ENCODE measurements at places on chromosomes 1 and 21.

DNA sequence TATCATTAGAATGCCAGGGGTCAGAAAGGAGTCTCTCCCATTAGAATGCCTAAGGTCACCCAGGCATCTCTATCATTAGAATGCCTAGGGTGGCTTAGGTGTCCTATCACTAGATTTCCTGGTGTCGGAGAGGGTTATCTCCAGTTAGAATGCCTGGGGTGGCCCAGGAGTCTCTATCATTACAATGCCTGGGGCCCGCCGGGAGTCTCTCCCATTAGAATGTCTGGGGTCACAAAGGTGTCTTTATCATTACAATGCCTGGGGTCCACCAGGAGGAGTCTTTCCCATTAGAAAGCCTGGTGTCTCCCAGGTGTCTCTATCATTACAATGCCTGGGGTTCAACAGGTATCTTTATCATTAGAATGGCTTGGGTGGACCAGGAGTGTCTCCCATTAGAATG lies 56.2 kb downstream of the RNF187 start:
- DNase-seq = no peak

DNA sequence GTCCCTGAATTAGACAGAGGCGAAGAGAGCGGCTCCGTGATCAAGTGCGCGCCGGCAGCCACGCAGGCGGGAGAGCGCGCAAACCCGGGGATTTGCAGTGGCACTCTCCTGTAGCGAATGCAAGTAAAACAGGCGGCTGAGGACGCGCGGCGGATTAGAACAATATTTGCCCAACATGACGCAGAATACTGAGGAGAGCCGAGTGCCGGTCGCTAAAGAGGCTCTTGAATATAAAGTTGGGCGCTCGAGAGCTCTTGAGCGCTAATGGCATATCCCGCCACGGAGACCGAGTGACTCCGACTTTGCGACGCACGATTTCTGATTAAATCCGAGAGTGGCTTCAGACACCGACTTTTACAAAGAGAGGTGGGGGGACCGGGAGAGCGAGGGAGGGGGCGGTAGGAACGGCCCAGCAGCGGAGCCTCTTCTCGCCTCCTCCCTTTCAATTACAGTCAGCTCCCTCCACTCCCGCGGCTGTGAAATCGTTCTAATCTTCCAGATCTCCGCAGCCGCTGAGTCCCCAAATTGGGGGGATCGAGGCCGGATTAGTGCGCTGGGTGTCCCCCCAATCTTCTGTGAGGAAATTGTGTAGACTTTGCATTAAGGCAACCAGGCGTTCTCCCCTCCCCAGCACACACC lies 2.3 kb downstream of the PAX7 start:
- DNase-seq = no peak

DNA sequence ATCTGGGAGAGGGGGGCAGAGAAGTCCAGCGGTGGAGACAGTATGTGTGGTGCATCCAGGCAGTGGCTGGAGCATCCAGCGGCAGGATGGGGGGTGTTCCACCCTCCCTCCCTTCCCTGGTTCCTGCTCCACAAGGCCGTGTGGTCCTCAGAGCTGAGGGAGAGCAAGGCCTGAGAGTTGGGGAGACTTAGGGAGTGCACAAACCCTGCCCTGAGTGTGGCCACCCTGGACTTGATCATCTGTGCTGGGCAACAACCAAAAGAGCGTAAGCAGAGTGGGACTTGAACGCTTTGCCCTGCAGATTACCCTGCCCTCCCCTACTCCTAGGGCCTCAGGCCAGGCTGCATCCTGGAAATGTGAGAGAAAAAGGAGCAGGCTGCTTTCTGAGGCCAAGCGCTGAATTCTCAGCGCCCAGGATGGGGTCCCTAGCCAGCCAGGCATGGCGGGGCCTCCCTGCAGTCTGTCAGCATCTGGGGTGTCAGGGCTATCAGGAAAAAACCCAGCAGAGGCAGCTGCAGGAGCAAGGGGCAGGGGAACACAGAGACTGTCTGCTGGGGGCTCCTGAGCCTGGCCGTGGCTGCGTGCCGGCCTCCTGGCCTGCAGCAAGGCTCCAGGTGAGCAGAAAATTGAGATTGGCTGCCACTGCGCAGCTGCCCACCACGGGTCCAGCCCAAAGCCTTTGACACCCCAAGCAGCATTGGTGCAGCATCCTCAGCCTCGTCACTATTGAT lies 266.2 kb downstream of the NPHP4 start:
- no peak for DNase-seq

GRCh38 chr21:18832950-18833349 lies 429.4 kb upstream of the TMPRSS15 start:
- no peak for DNase-seq

GRCh38 chr21:15445327-15445726 lies 284.5 kb upstream of the USP25 start:
- no peak for DNase-seq

All from left lobe of liver (tissue), 2 donors.